NCI-H1092 treated with DMSO at 0.1 percent for 48 hours (cell line): ENCODE measurements at places on chromosomes 5 and 9.

DNA sequence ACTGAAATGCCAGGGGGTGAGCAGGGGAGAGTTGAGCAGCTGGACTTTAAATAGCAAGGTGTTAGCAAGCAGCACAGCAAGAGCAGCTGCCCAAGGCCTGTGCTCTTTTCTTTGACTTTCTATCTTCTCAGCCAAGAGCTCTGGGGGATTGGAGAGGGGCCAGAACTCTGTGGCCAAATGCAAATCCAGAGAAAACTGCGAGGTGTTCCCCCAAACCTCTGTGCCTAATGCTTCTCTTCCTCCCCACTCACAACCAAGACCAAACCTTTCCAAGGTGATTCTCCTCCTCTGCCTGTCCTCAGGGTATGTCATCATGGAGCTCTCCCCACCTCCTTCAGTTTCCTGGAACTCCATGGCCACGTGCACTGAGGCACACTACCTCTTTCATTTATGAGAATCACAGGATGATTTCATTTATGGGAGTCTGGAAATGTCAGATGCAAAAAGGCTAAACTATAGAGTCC lies 118.7 kb upstream of the WWC1 start:
- peak; percentile 16 for DNase-seq

- DNase-seq, result no peak
These were observed 11.5 kb downstream of the DDX4 start for GRCh38 chr5:55749387-55749786.

DNA sequence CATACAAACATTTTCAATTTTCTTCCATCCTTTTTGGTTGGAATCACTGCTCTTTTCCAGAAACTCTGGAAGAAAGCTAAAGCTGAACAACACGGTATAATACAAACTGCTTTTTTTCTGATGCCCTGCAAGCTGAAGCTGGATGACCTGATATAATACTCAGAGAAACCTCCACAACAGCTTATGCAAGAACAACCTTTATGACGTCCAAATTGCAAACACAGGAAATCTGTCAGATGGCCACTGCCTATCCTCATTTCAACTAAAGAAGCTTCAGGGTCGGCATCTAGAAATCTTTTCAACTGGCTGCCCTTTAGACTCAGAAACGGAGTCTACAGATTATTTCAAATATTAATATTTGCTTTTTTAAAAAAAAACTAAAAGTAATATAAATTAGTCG lies 106.5 kb upstream of the PRDM9 start:
- DNase-seq, result no peak

DNA sequence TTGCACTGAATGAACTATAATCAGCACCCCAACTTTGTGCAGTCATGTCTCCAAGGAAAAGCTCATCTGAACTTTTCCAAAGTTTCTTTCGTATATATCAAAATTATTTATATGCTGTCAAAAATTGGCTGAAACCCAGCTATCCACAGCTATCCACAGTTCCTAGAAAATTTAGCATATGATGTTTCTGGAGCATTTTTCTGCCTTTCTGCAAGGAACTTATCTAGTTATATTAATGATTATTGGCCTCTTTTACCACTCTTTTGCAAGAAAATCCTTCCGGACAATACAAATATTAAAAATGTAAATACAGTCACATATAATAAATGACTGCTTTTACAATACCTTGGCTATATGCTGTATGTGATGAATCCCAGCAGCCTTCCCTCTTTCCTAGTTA lies 270.2 kb downstream of the TMEM167A start:
- no peak for DNase-seq

DNA sequence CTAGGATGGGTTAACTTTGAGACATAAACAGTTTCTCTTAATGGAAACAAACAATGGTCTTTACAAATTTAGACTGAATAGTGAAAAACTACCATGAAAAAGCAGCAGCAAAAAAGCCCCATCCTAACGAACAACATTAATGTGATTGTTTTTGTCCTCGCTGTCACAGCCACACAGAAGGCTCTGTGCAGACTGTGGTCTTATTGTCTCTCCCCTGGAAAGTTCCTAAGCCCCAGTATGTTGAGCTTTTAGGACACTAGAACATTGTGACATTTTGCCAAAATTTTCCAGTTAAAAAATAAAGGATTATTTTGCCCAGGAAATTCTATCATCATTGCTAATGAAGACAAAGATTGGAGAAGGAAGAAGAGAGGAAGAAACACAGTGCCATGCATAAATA lies 12.6 kb upstream of the SOWAHA start:
- no peak for DNase-seq

DNA sequence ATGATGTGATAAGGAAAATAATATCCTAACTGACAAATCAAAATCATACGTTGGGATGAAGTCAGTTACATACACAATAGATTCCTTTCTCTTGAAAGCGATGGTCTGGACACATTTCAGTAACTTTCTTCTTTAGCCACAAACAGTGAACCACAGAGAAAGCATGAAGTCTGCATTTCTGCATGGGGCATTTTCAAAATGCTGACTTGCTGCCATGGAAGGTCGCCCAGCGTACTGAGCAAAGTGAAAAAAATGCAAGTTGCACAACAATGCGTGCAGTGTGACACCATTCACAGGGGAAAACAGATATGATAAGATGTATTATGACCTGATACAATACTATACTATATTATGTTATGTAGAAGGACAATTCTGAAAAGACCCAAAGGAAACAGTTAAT lies 146.3 kb downstream of the SNX18 start:
- no peak for DNase-seq

GRCh38 chr9:95513711-95514110 lies 3.1 kb downstream of the PTCH1 start:
- DNase-seq, result no peak

DNA sequence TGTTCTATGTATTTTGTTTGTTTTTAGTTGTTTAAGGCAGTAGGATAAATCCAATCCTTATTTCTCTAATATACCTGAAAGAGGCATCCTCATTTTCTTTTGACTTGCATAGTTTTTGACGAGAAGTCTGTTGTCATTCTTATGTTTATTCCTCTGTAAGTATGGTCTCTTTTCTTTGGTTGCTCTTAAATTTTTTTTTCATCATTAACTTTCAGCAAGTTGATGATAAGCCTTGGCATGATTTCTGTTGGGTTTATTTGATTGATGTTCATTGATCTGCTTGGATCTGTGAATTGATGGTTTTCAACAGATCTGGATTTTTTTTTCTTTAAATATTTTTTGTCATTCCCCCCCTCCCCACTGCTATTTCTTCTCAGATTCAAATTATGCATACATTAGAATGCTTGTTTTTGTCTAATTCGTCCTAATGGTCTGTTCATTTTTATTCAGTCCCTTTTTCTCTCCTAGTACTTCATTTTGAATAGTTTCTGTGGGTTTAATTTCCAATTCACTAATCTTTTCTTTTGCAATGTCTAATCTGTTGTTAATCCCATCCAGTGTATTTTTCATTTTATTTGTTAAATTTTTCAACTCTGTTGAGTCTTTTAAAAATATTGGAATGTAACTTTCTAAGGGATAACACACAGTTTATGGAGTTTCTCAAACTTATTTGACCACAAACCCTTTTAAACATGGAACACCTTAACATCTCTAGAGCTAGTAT lies 495.9 kb downstream of the CSNK1G3 start:
- DNase-seq, result no peak
